Activated naive CD4-positive, alpha-beta T cell (primary cell): ENCODE measurements at places on chromosomes 3 and 15.
A peak's percentile ranks its signal among the peaks of the same experiment; 100 is the strongest.

GRCh38 chr3:64422932-64423331 is 197.7 kb upstream of the PRICKLE2 start:
- DNase-seq, result no peak

DNA sequence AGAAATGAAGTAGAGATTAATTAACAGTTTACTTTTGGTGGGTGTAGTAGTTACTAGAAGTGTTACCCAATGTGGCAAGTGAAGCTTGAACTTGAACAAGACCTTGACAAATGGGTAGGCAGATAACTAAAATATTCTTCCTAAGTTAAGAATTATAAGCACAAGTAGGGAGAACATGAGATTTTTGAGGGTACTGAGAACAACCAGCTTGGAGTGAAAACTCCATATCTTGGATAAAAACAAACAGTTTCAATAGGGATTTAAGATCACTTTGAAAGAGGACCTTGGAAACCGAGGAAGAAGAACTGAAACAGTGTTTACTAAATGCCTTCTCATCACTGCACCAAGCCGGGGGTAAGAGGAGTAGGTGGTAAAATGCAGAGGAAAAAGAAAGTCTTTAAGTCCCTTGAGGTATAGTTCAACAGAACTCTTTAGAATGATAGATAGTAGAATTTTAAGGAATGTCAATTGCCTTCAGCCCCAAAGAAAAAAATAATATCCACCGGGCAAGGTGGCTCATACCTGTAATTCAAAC is 496.7 kb downstream of the NAALADL2 start:
- no peak for DNase-seq

GRCh38 chr15:48964898-48965297 is 1.2 kb upstream of the SHC4 start:
- DNase-seq, result no peak

DNA sequence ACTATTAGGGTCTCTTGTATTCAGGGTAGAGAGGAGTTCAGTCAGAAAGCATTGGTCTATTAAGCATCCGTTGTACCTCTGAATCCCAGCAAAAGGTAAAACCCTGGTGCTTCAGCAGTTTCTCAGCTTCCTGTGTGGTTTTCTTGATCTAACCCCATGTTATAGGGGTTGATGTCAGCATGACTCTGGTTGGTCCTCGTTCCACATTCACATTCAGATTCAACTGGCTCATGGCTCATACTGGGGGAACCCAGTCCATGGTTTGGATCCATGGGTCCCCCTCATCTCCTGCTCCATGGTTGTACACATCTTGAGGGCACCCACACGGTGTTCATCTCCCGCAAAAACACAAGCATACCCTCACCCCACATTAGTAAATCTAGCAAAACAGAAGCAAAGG is 47.7 kb upstream of the C2CD4B start:
- DNase-seq, result no peak

GRCh38 chr3:179961703-179962078 is 75.0 kb downstream of the PEX5L start:
- DNase-seq, result no peak

- no peak for DNase-seq
These were observed at the start of gene RASSF1 for GRCh38 chr3:50340448-50341329. TSS of gene RASSF1 (minus strand) at chr3:50340836. CDS start at chr3:50340805, 31 bp downstream.

GRCh38 chr15:101489237-101489598 is 289 bp downstream of the PCSK6 start:
- DNase-seq, result no peak

DNA sequence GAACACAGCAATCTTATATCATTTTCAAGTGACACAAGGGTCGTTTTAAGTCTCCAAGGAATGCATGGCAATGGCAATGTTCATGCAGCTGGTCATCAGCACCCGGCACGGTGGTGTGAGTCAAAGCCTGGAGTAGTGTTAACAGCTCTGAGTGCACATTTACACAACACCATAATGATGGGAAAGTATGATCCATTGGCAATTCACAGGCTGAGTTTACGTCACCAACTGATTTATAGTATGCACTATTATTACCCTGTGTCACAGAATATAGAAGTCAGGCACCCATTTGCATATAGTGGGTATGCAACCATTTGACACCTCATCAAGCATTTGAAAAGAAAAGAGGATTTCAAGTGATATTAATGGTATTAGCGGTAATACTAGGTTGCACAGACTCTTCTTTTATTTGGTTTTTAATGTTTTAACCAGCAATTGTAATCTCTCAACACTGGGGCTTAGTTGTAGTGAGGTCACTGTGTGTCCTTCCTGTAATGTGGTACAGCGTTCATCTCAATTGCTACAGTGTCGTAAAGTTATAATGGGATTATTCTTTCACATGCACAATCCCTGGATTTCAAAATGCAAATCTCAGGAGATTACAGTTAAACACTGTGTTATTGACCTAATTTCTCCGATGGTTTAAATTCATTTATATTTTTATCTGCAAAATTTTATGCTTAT is 113.8 kb downstream of the C3orf38 start:
- no peak for DNase-seq

GRCh38 chr3:150033721-150034120 is 63.0 kb upstream of the PFN2 start:
- DNase-seq, result no peak

DNA sequence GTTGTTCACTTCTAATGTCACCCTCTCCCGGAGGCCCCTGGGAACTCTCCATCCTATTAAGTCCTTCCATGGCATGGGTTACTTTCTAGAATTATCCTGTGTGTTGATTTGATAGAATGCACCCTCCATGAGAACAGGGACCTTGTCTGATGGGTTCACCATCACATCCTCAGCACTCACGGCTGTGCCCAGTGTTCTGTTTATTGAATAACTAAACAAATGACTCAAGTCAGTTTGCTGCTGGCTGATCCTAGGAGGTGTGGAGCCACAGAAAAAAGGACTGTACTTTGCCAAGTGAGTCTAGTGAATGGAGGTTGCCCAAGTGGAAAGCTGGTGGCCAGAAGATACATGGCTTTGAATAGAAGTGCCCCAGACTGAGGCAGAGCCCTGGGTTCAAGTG is 48.5 kb upstream of the RAB6B start:
- DNase-seq, result no peak

- DNase-seq, result no peak
These were observed 61.3 kb downstream of the TBL1XR1 start for GRCh38 chr3:177135841-177136492.

DNA sequence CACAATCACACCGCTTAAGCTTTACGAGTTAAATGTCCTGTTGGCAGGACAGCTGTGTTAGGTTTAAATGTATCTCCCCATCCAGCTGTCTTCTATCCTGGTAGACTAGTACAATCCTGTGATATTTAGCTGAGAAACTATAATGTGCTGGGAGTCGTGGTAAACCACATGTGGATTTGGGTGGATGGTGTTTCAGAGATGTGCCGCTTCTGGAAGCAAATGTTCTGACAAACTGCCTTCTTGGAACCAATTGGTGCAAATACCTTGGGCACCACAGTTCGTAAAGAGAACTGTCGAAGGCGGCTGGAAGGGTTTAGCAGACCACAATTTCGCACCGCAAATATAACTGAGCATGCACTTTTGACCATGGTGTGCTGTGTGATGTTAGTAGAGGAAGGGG is 15.0 kb downstream of the SCG5 start:
- no peak for DNase-seq

DNA sequence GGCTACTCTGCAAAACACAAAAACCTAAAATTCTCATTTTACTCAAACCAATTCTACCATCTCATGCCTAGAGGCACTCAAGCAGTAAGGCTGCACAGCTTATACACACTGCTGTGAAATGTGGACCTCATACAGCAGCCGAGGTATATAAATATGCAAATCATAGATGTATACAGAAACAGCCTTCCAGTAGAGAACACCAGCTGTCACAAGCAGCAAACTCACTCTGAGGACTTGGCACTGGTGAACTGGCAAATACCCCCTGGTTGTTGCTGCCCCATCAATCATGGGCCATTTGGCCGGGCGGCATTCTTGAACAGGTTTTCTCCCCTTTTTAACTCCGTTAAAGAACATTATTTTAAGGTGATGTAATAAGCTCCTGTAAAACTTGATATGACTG is 378.0 kb downstream of the LSAMP start:
- no peak for DNase-seq

DNA sequence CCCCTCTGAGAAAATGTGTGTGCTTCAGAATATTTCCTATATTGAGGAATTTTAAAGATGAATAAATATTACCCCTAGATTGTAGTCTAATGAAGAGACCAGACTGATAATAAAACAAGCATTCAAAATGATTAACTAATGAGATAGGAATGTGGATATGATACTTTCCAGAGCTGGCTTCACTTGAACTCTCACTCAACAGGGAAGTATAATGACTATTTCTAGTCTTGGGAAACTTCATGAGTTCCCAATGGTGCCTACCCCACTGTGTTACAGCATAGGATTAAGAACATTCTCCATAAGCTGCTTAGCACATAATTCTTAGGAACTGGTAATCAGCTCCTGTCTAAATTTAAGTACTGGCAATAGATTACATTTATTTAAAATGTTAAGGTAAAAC is 261.5 kb upstream of the ZNF385D start:
- no peak for DNase-seq

DNA sequence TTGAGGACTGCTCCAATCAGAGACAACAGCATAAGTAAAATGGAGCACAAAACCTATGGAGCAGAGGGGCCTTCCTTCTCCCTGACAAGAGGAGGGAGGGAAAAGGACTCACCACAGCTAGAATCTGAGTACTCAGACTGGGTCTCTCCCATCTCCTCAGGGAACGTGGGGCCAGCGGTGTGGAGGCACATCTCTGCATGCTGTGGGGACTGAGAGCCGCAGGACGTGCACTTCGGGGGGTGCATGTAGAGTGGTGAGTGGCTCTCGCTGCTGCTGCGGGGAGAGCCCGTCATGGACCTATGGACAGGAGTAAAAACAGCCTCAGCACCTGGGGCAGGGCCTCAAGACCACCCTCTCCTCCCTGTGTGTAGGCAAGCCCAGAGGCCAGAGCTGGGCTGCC is 17.0 kb downstream of the BCL6 start:
- no peak for DNase-seq

DNA sequence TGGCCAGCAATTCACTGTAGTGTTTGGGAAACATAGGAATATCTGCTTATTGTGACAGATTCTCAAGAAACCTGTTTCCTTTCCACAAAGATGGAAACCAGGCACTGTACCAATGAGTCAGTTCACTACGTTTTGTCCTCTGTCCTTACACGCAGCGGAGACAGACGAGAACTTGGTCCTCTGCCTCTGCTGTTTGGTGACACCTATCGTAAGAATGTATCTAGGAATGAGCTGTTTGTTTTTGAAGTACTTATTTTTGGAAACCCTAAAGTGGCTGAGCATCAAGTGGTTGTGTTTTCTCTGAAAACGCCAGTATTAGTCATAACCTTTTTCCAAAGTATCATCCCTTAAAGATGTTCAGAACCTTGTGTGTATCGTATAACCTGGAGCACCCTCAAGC is 93.0 kb downstream of the PGPEP1L start:
- DNase-seq, result no peak

- DNase-seq, result no peak
These were observed 349.0 kb downstream of the MCTP2 start for GRCh38 chr15:94580211-94580885.

- DNase-seq, result no peak
These were observed 172.8 kb upstream of the ICE2 start for GRCh38 chr15:60651734-60652141.

DNA sequence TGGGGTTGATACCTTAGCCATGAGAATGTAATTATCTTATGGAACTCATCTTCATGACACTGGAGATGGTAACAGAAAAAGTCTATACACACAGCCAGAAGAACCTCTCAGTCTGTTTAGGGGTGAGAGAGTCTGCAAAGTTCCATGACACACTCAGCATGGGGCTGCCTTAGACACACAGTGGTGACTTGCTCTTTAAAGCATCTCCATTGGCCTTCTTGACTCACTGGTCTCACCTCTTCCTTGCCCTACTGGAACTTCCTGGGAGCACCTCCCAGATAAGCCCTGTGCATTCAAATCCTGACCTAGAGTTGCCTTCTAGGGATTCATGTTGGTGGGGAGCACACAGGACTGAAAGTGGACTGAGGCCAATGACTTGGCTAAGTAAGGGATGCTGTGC is 9.3 kb downstream of the MAGI1 start:
- DNase-seq, result no peak

GRCh38 chr3:112199622-112200316 is 66.7 kb upstream of the GCSAM start:
- no peak for DNase-seq

GRCh38 chr15:65957451-65957850 is 88.2 kb downstream of the RAB11A start:
- DNase-seq, result no peak

GRCh38 chr3:66093981-66094380 is 55.3 kb upstream of the MAGI1 start:
- no peak for DNase-seq

DNA sequence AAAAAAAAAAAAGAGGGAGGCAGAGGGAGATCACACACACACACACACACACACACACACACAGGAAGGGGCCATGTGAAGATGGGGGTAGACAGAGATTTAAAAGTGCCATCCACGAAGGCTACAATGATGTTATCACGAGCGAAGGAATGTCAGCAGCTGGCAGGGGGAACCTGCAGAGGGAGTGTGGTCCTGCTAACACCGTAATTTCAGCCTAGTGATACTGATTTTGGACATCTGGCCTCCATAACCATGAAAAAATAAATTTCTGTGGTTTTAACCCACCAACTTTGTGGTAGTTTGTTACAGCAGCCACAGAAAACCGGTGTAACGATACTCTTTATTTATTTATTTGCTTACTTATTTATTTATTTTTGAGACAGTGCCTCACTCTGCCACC is 76.0 kb downstream of the TMCO5A start:
- DNase-seq, result no peak

GRCh38 chr3:11643201-11643603 is 513 bp downstream of the VGLL4 start:
- DNase-seq, result no peak

DNA sequence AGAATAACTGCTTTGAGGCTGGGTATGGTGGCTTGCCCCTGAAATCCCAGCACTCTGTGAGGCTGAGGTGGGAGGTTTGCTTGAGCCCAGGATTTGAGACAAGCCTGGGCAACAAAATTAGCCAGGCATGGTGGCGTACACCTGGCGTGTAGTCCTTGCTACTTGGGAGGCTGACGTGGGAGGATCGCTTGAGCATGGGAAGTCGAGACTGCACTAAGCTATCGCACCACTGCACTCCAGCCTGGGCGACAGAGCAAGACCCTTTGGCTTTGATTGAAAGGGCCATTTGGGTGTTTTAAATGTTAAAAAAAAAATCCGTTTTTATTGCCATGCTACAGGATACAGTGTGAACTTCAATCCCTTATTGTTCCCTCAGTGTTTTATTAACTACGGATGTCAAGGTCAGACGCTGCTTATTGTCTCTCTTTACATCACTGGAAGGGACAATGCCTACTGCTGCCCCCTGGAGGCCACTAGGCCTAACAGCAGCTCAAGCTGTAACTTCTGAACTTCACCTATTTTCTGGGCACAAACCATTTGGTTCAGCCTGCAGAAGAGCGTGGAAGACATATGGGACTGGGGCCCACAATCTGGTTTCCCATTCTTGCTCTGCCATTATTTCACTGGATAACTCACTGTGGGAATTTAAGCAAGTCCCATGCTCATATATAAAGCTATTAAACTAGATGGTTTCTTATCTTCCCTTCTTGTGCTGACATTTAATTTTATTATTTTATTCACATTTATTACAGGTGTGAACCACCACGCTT is 15.3 kb upstream of the IREB2 start:
- DNase-seq, result peak; percentile 24

GRCh38 chr15:69489073-69489571 is 36.5 kb downstream of the RPLP1 start:
- DNase-seq, result no peak
